ENCODE measurements at places on chromosomes 1 and 21.

DNA sequence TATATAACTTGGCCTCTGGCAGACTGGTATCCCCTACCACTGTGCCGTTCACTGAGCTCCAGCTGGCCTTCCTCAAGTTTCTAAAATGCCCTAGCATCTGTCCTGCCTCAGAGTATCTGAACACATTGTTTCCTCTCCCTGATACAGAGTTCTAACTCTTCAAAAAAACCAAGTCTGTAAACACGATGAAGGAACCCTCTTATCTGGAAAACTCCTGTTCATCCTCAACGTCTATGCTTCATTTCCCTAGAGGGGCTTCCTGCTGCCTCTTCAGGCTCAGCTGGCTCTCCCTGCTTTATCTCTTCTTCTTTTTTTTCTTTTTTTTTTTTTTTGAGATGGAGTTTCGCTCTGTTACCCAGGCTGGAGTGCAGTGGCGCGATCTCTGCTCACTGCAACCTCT lies 5.6 kb downstream of the BSDC1 start:
- no peak for DNase-seq

DNA sequence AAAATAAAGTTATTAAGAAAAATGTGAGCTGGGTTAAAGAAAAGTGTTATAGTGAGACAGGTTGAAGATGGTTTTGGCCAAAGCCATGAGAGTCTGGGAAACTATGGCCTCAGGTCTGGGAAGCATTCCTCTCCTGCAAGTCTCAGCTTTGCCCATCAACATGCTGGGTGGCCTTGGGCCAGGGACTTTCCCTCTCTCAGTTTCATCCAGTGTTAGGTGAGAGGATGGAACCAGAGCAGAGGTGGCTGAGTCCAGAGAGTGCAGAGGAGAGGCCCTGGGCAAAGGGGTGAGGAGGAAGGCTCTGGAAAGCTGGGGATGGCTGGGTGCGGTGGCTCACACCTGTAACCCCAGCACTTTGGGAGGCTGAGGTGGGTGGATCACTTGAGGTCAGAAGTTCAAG lies 10.5 kb downstream of the PADI2 start:
- DNase-seq, result no peak

DNA sequence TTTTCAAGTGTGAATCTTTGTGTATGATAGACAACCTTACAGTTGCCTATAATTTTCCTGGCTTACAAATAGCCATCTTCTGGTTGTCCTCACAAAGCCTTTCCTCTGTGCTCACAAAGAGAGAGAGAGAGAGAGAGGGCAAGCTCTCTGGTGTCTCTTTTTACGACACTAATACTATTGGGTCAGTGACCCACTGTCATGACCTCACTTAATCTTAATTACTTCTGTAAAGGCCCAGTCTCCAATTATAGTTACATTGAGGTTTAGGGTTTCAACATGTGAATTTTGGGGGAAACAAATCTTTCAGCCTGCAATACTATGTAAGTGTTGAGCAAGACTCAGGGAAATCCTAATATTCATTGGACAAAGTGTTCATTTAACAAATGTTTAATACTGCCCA lies 167.4 kb upstream of the COL11A1 start:
- no peak for DNase-seq

GRCh38 chr1:8951231-8951630 lies 5.6 kb downstream of the CA6 start:
- no peak for DNase-seq

DNA sequence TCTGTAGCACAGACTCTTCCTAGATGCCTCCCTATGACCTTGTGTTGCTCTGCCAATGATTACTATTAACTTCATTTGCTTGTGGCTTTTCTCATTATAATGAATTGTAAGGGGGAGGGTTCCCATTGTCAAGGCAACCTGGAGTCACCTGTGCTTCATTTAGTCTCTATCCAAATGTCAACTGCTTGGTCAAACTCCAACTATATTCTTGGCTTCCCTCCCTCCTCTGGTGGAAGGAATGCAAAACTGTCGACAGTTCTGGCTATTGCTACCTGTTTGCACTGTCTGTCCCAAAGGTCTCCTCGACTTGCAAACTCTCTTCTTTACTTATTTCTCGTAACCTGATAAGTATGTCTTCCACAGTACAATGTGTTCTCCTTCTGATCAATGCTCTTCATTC lies 100.3 kb downstream of the CACNA1E start:
- DNase-seq, result no peak

DNA sequence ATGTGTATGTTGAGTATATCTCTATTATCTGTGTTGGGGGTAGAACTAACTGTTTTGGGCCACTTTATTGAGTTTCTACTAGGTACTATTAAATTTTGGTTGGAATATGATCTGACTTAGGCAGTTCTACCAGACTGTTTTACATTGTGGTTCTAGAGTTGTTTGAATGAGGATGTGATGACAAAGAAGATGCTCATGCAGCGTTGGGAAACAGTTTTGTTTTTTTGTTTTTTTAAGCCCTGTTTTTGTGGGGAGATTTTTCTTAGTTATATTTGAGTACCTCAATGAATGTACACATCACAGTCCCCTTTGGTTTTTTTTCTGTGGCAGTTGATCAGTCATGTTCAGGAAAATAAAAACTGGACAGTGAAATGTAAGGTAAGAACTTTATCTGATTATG lies 40.1 kb downstream of the TMED5 start:
- no peak for DNase-seq

DNA sequence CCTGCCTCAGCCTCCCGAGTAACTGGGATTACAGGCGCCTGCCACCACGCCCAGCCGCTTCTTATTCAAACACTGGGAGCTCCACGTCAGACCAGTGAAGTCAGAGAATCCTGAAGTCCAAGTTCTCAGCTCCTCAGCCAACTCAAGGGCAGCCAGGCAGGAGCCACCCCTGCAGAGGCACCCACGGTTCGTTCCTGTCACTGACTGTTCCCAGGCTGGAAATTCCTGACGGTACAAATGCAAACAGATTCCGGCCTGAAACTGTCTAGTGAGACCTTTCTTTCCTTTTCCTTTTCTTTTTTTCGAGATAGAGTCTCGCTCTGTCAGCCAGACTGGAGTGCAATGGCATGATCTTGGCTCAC lies 11.7 kb downstream of the SLC35E2B start:
- DNase-seq, result no peak

DNA sequence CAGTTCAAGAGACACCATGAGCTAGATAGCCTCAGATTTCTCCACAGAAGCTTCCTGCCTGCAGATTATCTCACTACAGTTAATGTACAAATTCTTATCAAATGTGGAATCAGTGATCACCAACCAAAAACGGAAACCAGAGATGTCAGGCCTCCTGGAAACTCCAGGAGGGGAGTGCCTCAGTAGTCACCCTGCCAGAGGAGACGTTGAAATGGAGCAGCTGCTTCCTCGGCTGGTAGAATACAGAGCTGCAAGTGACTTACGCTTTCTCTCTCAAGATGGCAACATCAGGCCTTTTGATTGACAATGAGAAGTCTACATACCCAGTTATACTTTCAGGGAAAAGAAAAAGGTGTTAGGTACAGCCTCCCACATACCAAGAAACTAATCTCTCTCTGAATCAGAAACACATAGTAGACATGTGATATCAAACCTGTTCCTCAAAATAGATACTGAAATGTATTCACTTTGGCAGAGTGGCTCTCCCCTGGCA lies 52.2 kb downstream of the ACP6 start:
- DNase-seq, result no peak
